ENCODE measurements at places on chromosomes 5 and 9.
A peak's percentile ranks its signal among the peaks of the same experiment; 100 is the strongest.

GRCh38 chr5:145157841-145158240, 677.3 kb downstream of the PRELID2 start:
- no peak for DNase-seq

DNA sequence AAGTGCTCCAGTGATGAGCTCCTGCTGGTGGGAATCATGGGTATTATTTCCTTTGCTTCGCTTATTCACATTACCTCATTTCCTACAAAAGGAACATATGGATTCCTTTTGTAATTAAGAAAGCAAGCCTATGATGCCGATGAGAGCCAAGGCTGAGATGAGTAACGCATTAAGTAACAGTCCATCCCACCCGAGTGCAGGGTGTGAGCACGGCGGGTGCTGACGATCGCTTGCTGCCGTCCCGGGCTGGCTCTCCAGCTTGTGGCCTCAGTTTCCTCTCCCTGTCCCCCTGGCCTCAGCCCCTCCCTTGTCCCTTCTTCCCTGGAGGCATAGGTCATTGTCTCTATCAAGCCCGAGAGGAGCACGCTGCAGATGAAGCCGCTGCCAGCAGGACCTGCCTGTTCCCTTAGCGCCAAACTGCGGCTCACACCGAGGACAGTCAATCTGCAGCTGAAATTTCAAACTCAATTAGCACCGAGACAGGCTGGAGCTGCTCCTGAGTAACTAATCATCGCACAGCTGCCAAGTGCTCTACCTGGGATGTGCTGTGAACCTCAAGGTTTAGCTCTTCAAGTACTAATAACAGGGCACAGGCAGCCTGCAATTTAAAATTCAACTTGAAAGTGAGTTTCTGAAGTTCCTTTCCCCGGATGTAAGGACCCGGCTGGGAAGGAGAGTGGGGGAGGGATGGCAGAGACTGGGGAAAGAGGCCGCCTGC, 115.2 kb upstream of the RAPGEF1 start:
- DNase-seq, result no peak

DNA sequence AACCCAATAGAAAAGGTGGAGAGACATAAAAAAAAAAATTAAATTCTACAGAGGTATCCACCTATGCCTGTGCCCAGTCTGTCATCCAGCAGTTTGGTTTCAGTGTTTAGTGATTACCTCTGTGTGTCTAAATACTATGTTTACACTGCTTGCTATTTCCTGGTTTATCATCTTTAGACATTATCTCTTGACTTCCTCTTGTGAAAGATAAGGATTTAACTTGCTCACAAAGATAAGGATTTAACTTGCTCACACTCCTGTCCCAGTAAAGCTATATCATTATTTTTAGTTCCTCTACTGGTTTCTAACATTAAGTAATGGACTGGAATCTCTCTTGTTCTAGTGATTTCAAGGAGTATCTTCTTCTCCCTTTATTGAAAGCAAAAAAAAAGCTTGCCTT, 53.9 kb upstream of the ZFR start:
- no peak for DNase-seq

GRCh38 chr5:139600336-139600949, 39.3 kb downstream of the UBE2D2 start:
- peak; percentile 62 for DNase-seq

- DNase-seq, result peak; percentile 38
Measured at GRCh38 chr9:98022447-98022846, 34.1 kb upstream of the NANS start.

GRCh38 chr5:43560128-43560527, 3.3 kb upstream of the PAIP1 start:
- DNase-seq, result peak; percentile 74

DNA sequence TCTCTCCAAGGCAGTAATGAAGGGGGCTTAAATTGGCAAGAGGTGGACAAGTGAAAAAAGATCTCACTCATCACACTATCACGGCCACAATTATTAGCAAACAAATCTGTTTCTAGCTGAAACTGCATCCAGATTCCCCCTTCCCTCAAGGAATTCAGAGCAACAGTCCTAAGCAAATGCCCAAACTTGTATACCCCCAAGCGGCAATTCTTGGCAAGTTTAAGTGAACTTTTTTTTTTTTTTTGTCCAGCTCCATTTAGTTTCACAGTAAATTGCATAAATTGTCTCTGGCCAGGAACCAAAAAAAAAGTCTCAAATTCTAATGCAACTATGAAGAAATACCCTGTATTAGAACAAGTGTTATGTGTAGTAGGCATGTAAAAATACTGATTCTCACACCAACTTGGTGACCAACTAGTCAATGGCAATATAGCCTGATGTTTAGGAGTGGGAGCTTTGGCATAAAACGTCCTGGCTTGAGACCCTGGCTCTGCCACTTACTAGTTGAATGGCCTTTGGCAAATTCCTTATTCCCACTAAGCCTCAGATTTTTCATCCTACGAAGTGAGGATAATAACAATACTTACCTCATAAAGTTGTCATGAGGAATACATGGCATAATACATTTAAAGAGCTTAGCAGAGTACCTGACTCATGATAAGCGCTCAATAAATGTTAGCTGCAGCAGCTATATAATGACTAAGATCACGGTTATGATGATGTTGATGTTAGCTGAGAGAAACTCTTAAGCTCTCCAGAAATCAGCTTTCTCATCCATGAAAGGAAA, 193.2 kb downstream of the ADAMTSL1 start:
- peak; percentile 42 for DNase-seq

DNA sequence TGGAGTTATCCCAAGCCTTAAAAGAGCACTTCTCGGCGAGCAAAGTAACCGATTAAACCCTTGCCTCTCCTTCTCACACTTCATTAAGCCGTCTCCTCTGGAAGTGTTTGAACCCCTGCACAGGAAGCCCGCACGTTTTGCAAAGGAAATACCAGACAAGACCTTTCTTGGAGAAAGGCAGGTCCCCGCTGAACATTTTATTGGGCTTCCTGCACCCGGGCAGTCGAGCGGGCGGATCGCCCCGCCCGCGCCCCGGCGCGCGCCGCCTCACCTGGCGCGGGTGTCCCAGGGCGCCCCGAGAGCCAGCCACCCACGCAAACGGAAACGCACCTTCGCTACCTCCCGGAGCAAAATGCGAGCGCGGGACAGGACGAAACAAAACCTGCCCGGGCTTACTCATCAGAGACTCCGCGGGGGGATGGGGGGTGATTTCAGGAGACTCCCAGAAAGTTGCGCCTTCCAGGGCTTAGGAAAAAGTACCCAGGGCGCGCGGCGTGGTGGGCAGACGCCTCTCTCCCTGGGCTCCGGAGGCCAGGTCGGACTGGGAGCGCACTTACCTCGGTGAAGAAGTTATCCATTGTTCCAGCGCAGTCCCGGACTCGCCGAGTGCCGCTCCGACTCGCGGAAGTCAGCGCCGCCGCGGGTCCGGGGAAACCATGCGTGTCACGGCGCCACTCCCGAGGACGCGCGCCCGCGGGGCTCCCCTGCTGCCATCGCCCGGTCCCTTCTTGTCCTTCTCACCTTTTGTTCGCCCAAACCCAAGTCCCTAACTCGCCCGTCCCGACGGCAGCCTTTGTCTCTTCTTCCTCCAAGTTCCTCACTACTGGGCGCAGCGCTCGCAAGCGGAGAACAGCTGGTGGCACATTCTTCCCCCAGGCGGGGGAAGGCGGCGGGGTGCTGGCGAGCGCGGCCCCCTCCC, 598 bp downstream of the MYO10 start:
- DNase-seq, result no peak

GRCh38 chr9:14180960-14181537, 132.9 kb downstream of the NFIB start:
- DNase-seq, result no peak

DNA sequence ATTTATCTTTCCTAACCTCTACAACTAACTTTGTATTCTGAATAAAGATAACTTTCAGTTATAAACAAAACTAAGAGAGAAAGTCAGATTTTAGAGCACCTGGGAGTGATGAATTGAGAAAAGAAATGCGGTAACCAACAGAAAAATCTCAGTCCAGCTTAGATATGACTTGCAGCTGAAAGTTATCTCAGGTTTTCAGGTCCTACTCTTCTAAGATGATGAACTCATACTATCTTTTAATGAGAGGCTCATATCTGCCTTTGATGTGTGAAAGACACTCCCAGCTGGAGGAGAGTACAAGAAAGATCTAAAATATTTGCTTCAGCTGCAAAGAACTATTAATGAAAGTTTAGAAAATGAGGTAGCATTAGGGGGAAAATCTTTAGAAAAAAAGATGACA, 190.5 kb downstream of the DENND1A start:
- no peak for DNase-seq

- DNase-seq, result peak; percentile 6
Measured at GRCh38 chr9:12699529-12699928, 6.3 kb downstream of the TYRP1 start.

DNA sequence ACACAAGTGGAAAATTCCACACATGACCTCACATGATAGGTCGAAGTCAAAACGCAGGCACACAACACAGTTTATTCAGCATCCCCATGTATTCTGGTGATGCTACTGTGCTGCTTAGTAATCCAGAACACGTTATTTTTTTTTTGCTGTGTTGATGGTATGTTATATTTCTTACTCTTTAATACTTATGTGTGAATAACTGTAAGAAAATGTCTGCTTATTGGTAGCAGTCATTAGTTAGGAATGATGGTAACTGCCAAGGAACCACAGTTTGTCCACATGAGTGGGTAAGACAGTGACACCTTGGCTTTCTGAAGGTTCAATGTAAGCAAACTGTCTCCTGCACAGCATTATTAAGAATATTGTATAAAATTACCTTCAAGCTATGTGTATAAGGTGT, 107.7 kb upstream of the DAPK1 start:
- peak; percentile 1 for DNase-seq

DNA sequence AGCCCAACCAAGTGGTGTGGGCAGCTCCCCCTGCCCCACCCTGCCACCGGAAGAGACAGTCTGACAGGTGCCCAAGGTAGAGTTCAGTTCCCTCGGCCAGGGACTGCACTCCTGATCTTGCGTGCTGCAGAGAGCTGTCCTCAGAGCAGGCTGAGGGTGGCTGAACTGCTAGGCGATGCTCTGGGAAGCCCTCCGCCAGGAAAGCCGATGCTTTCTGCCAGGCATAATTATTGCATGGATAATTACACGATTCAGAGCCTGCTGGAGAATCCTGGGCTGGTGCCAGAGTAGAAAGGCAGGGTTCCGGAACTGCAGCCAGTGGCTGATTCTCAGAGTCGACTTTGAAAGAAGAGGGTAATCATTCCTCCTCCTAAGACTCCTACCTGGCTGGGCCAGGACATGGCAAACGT, 19.3 kb downstream of the KCNIP1 start:
- no peak for DNase-seq

GRCh38 chr5:5079876-5080275, 60.3 kb upstream of the ADAMTS16 start:
- no peak for DNase-seq

- DNase-seq, result no peak
Measured at GRCh38 chr9:79980432-79980831, 408.7 kb downstream of the TLE4 start.

DNA sequence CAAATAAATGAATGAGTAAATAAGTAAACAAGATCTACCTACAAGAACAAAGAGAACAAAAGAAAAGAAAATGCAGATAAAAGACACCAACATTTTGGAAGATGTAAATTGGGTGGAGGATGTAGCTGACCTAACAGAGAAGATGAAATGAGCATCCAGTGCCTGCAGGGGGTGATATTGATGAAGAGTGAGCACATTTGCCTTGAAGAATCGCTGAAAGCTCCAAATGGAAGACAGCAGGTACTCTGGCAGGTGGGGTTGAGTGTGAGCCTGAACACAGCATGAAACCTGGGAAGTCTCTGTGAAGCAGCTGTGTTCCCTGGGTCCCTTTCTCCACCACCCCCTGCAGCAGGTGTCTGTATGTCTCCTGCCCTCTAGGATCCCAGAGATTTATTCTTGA, 125.6 kb downstream of the NXNL2 start:
- DNase-seq, result peak; percentile 22

DNA sequence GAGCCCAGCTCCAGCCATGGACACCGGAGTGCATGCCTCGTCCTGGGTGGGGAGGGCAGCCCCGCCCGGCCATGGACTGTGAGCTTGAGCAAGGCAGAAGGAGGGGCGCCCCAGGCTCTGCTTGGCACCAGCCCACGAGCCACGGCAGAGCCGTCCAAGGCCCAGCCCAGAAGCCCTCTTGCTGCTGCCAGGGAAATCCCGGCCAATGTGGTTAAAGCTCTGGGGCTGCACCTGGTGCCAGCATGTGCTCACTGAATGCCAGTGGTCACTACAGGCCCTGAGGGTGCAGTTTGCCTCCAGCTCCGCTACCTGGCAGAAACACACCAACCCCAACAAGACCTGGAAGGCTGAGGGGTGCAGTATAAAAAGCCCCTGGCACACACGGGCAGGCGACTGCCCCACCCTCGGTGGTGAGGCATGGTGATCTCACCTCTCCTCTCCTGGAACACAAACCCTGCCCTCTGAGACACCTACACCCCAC, 11.8 kb downstream of the BRD3 start:
- DNase-seq, result peak; percentile 53

DNA sequence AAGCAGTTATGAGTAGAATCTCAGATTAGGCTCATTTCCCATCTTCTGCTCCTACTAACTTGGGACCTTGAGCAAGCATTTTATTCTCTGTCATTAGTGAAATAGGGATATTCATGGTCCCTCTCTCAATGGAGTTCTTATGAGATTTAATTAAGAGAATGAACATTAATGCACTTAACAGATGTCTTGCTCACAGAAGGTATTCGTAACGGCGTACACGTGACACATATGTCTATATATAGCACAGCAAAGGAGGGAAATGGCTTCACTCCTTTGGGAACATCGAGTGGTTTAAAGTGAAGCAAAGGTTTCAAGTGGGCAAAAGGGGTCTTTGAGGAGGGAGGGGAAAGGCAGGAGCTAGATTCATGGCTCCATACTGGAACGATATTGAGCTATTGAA, 24.6 kb downstream of the KDM4C start:
- DNase-seq, result no peak

DNA sequence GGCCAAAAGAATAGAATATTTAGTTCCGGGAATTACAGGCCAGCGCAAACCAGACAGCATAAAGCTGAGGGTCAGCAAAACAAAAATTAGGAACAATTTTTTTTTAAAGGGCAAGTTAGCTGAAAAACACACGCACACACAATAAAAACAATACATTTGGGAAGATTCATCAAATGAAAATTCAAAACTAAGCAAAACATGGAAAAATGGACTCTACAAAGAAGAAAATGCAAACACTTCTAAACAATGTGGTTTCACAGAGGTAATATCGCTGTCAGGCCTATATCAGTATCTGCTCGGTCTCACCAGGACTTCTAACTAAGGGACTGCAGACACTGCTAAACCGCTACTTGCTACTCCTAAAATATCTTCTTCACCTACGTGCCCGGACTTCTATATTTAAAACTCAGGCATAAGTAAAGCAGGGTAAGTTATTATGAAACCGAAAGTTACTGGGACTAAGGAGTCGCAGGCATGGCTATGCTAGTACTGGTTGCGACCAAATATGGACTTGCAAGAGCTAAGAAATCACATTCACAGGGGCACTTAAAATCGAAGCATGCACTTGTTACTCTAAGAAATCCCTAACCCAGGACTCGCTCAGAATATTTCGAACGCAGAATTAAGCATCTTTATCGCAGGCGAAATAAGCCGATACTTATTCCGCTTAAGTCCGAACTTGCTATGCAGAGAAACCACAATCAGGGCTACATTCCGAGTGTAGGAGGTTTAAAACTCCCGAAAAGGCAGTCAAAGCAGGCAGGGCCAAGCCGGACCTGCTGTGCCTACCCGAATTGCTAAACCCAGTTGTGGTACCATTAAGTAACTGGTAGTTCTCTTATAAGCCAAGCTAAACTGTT, 2.3 kb downstream of the ANXA2R start:
- DNase-seq, result no peak
